ENCODE measurements at places on chromosomes 5 and 9.

- no peak for DNase-seq
Measured at GRCh38 chr5:178439493-178440180, 150.6 kb downstream of the COL23A1 start.

DNA sequence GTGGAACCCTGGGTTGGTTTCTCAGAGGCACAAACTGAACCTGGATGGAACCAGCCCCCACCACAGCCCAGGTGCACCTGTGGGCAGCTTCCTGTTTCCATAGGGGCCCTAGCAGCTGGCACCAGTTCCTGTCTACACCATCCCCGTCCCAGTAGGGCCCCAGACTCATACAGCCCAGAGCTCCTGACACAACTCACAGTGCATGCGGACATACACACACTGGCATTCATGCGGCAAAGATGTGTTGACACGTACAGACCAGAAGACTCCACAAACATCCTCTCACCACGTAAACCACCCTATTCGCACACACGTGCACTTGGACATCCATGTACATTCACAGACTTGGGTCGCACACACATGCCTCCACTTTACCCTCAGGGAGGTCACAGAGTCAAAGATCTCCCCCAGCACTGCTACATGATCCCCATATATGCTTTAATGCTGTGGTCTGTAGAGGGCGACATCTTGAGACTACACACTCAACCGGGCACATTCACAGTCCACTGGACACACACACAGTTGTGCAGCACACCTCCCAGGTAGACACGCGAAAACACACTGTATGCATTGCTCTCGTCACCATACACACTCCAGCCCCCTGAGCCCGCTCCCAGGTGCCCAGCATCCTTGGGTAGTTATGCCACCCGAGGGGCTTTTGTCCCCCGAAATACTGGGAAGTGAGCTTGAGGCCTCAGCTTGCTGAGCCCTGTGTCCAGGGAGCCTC, 22.4 kb downstream of the CXXC5 start:
- no peak for DNase-seq

- DNase-seq, result no peak
Measured at GRCh38 chr9:73056245-73056644, 95.4 kb upstream of the ANXA1 start.

DNA sequence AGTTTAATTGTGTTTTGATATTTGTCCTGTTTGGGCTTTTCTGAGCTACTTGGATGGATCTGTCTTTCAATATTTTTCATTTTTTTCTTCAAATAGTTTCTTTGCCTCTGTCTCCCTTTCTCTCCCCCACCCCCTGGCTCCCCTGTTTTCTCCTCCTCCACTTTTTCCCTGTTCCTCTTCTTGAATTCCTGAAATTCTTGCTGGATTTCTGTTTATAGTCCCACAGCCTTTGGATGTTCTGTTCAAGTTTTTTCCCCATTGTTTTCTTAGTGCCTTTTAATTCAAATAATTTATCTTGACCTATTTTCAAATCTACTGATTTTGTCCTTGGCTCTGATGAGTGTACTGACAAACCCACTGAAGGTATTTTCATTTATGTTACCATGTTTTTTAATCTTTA, 113.0 kb downstream of the VPS13A start:
- no peak for DNase-seq

- DNase-seq, result no peak
Measured at GRCh38 chr5:126516852-126517251, 78.2 kb downstream of the ALDH7A1 start.
